Stimulated activated CD4-positive, alpha-beta T cell treated with anti-CD3 and anti-CD28 coated beads, Interleukin-2, amount 100 ng/mL, for 48 hours (primary cell): ENCODE measurements at places on chromosomes 12 and 14.

- DNase-seq, result no peak
Observed at GRCh38 chr12:12685305-12685704, 10.7 kb downstream of the GPR19 start.

DNA sequence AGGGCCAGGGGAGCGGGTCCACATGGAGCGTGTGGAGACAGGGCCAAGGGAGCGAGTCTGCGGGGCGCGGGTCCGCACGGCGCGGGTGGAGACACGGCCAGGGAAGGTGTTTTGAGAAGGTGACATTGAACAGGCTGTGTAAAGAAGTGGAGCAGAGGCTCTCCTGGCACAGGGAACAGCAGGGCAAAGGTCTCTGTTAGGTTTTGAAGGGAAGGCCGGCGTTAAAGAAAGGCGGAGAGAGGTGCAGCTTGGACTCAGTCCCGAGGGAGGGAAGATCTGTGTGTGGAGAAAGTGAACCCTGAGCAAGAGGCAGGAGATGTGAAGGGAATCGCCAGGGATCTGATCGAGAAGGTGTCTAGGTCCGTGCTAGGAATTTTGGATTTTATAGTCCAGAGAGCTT, 1.8 kb downstream of the PXMP2 start:
- DNase-seq, result no peak

DNA sequence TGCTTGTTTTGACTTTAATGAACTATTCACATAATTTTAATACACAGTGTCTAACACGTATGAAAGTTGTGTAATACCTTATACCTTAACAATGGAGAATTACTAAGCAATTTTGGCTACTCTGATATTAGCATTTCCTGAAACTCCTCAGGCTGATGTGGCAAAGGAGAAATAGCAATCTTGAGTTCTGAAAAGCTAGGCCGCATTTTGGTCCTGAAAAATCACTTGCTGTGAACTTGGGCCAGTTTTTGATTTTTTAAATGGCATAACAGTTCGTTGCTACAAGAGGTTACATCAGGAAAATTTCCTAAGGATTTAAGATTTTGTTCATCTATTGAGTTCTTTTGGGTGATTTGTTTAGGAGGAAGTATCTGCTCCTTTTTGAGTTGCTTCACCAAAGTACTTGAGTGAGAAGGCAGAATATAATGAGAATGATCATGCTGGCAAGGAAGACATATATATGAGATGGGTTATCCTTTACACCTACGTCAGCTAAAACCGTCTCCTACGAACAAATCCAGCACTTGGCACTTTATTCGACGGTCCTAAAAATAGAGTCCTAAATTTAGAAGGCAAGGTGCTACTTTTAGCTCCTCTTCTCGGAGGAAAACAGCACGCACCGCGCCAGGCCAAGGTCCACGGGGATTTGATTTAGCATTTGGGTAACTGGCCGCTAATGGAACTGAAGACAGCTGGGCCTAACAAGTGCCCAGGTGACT, 32.2 kb downstream of the MIA2 start:
- DNase-seq, result no peak

- no peak for DNase-seq
Observed at GRCh38 chr12:48164451-48164850, 7.1 kb upstream of the ASB8 start.

DNA sequence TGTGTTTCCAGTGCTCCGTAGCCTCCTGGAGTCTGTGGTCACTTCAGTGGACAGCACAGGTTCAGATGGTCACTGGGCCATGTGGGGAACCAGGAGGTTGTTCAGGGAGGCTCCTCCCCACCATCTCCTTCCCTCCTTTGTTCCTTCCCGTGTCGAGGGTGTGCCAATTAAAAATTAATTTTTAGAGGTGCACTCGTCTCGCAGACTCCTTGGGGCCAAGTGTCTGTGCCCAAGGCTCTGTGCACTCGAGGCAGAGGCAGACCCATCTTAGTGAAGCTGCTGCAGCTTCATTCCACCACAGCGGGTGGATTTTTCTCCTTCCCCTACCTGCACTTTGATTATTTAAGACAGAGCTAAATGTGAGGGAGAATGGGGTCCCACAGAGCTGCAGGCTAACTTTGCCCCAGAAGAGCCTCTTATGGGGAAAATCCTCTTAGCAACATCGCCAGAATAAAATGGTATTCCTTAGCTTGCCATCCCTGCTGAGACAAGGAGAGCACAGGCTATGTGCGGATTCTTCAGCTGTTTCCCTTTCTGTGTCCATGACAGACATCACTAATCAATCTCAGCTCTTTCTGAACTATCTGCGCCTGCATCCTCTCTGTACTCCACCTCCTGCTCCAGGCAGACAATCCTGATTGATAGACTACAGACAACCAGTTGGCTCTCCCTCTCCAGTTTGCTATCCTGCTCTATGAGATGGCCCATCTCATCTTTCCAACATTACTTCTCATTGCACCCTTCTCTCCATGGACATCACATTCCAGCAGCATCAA, 159.5 kb downstream of the VRK1 start:
- no peak for DNase-seq

DNA sequence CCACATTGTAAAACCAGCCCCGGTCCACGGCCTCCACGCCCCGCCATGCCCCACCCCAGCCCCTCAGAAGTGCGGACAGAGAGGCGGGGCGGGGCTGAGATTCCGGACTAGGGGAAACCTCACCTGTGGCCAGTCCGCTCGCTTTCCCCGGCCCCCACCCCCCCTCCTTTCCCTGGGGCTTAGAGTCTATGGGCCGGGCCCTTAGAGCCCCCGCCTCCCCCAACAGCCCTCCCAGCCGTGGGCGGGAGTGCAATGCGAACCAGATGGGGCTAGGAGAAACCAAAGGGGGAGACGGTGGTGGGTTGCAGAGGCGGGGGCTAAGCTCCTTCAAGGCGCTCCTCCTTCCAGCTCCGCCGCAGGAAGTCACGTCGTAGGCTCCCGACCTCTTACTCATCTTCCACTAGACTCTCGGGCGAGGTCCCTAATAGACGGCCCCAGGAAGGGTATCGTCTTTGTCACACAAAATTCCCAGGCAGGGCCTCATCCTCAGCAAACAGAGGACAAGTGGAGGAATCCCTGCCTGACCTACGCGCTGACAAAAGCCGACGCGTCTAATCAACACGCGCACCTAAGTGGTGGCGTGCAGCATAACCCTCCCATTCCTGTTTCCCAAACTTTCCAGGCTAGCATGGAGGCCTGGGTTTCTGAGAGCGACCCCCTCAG, 1.1 kb upstream of the NAB2 start:
- DNase-seq, result peak; percentile 77

- no peak for DNase-seq
Observed at GRCh38 chr12:24230061-24230701, 280.7 kb upstream of the SOX5 start.

GRCh38 chr12:1573960-1574864, 20.2 kb downstream of the FBXL14 start:
- DNase-seq, result no peak

DNA sequence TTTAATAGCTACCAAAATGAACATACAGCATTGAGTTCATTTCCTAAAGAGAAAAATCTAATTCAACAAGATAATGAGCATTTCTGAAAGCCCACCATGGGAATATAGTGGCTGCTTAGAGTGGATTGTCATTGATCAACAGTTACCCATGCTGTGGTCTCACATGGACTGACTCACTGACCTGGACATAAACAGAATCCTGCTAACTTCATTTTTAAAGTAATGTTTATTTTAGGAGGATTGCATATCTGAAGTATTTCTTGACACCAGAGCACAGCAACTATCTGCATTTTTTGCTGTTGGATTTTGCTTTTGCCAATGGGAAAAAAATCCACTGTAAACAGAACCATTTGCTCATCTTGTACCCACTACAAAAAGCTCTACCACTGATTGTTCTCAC, 71.7 kb downstream of the KCNC2 start:
- DNase-seq, result no peak

GRCh38 chr12:51210690-51211395, 7.0 kb downstream of the POU6F1 start:
- no peak for DNase-seq

DNA sequence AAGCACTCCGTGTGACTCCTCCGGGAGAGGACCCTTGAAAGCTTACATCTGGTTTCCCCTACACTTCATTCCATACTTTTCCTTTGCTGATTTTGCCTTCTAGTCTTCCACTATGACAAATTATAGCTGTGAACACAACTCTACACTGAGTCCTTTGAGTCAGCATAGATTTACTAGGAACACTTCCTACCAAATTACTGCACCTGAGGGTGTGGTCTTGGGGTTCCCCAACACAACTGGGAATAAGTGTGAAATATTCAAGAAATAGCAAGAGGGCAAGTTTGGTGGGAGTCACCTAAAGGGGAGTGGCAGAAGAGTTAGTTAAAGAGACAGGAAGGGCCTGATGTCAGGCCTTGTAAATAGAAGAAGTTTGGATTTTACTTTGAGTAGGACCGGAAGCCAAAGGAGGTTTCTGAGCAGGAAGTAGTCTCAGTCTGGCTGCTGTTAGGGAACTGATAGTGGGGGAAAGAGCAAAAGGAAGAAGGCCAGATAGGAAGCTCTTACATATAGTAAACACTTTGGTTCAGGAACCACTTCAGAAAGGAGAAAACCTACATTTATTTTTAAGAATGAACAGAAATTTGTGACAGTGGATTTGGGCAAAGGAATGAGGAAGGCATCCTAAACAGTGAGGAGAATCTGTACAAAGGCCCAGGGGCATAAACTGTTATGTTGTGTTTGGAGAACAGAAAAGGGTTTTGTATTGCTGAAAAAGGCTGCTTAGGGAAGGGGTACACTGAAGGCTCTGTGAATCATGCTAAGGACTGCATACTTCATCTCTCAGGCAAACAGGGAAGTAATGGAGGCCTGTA, 14.2 kb downstream of the SEL1L start:
- DNase-seq, result no peak

GRCh38 chr14:56814519-56814959, 4.3 kb upstream of the OTX2 start:
- DNase-seq, result no peak

DNA sequence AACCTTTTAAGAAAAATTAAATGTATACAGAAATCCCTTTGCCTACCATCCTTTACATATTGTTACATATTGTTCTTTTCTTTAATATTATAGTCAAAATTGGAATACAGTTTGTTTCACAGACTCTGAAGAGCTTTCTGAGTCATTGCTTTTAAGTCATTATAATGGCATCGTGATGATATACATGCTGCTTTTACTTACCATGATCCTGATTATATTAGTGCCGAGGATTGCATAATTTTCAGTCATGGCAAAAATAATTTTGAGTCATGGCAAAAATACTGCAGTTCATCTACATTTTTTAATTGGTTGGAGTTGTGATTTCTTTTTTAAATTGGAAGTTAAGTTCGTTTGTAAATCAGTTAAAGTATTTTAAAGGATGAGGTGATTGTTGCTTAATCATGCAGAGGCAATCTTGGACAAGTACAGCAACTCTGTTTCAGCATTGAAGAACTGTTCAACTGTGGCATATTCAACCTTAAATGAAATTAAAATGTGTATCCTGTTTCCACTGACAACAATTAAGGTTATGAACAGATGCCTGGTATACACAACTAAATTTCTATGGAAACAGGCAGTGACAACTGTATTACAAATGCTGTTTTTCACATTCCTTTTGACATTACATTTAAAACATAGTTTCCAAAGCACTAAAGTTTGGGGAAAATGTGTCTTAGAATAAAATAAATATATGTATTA, 142.3 kb downstream of the PCNX1 start:
- no peak for DNase-seq

DNA sequence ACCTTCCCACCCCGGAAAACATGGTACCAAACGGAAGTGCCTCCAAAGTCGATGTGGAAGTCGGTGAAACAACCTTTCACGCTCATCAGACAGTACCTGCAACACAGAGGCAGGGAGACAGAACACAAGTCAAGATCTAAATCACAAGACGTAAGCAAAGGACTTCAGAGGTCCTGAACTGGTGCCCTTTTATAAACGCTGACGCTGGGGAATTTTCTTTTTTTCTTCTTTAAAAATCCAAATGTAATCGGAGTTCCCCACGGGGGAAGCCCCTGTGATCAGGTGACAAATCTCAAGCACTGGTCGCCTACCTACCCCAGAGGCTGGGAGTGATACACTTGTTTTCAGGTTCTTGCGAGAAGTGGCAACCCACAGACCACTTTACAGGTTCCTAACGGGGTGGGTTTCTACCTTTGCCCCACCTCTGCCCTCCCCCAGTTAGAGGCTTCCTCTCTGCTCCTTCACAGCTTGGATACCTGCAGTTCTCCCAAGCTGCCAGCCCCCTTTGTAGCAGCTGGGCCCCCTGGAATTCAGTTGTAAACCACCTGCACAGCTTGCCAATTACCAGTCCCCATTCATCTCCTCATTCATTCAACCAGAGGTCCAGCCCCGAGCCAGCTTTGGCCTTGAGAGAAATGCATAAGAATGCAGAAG, 46.2 kb downstream of the KDM2B start:
- peak; percentile 29 for DNase-seq

GRCh38 chr12:913919-914698, 35.4 kb downstream of the RAD52 start:
- DNase-seq, result no peak

DNA sequence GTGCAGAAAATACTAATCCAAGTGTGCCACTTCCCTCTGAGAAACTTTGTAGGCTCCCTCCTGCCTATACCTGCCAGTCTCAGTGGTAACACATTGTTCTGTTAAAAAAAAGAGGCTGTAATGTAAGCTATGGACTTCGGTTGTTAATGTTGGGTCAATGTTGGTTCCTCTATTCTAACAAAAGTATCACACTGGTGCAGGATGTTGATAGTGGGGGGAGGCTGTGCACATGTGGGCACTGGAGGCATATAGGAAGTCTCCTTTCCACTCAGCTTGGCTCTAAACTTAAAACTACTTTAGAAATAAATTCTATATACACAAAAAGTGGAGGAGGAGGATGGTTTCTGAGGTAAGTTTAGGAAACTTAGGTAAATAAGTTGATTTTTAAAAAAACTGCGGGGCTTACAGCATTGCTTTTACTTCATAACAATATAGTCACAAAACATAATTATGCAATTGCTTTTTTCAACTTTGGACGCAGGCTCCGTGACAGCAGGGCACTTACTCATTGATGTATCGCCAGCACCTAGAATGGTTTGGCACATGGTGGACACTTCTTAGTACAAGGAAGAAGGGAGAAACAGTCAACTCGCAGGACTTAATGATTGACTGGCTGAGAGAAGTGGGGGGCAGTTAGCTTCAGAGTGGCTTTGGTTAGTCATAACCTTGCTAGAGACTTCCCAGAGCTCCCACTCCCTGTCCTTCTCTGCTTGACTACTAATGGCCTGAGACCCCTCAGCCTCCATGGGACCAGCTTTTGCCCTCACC, 7.9 kb upstream of the NYNRIN start:
- no peak for DNase-seq

DNA sequence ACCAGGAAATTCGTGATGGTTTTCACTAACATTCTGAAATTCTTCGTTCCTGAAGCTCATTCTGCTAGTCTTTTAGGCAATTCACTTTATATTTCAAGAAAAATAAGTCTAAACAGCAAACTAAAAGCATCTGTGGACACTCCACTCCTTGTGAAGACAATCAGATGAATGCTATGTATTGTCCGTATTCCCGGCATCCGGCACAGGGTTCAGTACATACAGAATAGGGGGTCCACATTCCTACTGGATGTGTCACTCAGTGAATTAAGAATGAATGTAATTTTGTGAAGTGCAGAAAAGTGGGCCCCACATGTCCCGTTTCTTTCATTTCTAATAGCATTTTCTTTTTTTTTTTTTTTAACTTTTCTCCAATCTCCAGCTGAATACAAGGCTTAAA, 241.3 kb downstream of the GRIN2B start:
- no peak for DNase-seq

- no peak for DNase-seq
Observed at GRCh38 chr12:115638733-115639647, 638.5 kb downstream of the MED13L start.
